ENCODE measurements at places on chromosomes 1 and 21.

- no peak for DNase-seq
Observed at GRCh38 chr1:76083189-76083588, 8.6 kb downstream of the ST6GALNAC3 start.

- DNase-seq: no peak
Observed at GRCh38 chr1:229372251-229372650, 29.4 kb upstream of the CCSAP start.

- no peak for DNase-seq
Observed at GRCh38 chr1:223503348-223503747, 110.1 kb downstream of the CCDC185 start.

DNA sequence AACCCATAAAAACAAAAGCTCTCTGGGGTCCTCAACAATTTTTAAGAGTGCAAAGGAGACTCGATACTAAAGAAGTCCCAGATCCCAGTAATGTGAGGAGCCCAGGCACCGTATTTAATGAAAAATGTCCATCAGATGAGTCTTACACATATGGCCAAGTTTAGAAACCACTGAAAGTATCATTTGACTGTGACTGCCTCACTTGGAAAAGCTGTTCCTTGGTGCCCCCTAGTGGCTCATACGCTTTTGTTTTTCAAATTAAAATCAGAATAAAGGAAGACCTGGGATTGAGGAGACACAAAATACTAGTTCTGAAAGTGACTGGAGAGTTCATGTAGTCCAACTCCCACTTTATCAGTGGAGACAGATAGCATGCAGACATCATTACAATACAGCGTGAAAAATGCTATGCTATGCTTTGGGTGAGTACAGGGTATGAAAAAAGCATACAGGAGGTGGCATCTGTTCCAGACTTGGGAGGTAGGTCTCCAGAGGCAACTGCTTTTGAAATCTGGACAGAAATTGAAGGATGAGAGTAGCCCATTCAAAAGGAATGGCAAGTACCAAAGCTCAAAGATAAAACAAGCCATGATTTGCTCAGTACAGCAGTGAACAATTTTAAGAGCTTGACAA is 33.8 kb downstream of the GDAP2 start:
- peak; percentile 8 for DNase-seq

DNA sequence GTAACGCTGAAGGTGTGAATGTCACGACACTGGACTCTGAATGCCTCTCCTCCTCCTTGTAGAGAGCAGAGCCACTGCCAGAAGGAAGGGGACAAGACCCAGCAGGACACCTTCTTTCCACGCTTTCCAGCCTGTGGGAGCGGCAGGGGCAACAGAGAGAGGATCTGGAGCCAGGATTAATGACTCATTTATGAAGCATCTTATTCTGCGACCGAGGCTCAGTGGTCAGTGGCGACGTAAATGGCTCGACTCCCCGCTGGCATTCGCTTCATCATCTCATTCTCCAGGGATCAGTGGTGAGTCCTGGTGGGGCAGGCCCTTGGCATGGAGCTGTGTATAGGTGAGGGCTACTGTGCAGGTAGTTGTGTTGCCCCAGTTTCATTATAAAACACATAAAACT is 4.6 kb downstream of the SLC37A1 start:
- no peak for DNase-seq

DNA sequence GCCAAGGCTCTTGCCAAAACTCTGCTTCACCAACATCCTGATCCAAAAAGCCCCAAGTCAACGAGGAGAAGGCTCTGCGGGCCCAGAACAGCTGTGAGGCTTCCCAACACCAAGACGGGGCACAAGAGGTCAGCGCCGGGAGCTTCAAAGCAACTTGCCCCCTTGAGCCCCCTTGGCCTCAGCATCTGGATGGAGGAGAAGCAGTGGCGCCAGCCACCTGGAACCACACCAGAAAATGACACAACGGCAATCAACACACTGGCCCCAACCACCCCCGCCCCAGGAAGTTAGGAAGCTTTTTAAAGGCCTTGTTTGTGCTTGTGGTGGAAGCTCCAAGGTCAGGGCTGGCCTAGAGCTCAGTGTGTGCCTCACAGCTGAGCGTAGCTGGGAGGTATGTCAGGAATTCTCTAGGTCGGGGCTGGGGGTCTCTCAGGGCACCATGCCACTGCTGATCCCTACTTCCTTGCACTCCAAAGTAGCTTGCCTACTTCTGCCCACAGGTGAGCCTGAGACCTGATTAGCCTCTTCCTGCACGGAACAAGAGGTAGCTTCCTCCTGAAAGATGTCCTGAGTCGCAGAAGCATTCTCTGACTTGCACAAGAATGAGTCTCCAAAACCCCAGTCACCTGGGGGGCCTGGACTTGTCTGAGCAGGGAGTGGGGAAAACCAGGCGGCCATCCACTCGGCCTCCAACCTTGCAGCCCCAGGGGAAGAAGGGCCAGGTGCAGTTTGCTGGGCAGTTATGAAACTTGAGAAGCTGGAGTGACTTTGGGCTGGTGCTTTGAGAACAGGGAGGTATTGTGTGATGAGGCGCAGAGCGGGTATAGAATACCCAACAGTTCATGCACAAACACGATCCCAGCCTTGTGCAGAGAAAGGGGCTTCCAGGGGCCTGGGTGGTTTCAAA is 9.7 kb upstream of the SRP9 start:
- no peak for DNase-seq

- no peak for DNase-seq
Observed at GRCh38 chr1:220497220-220497947, 30.6 kb upstream of the MARK1 start.

- peak; percentile 82 for DNase-seq
Observed at GRCh38 chr21:43810505-43811261, 21.3 kb downstream of the RRP1 start.

DNA sequence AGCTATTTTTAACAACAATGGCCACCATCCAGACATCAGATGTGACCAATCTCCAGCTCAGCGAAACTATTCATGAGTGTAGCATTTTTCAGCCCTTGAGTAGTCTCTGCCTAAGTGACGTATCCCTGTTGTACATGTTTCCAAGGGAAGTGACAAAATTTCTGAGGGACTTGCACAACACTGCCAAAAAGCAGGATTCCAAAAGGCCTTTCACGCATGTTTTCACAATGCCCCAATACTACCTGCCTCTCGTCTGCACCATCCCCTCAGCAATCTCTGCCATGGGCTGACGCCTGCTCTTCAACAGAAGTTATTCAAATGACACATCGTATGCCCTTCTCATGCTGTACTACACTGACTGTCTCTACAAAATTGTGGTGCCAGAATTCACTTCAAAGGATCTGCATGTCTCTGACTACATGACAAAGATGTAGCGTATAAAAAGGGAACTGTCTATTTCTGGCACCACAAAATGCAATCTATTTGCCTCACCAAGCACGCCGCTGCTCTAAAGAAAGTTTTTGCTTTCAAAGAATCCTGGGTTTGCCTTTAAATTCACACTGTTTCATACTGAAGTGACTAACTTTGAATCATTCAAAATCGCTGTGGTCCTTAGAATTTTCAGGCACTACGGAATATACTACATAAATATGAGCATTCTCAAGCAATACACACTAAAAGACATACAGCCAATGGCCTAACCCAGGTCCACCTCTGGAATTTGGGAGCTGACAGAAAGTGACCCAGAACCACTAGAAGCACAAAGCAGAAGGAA is 32.9 kb downstream of the JAK1 start:
- DNase-seq: no peak

DNA sequence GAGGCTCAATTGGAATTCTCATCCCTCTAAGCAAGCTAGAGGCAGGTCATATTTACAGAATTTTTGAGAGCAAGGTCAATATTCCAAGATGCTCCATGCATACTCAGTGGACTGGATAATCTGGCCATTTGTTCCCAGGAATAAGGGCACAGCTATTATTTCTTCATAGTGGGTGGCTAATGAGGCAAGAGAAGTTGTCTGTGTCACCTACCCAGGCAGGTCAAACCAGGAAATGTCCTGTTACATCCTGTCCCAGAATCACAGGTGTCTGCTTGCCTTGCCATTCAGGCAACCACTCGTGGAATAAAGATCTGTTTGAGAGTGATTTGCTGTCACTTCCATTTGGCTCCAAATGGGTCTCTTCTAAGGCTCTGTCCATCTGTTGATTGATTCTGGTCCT is 85.2 kb upstream of the ZP4 start:
- no peak for DNase-seq

DNA sequence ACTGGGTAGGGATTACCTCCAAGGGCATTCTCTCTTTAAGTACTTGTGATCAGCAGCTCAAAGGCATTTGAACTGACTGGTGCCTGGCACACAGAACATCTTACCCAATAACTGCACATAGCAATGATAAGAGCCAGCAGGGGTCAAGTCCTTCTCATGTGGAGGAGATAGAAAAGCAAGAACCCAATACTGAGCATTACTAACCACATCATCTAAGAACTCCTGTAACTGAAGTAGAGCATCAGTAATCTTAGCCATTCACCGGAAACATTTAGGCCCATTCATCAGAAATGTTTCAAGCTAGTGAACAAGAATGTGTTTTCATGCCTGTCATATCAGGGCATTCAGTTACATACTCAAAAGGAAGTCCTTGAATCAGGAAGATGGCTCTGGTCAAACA is 33.6 kb upstream of the THEM4 start:
- no peak for DNase-seq

DNA sequence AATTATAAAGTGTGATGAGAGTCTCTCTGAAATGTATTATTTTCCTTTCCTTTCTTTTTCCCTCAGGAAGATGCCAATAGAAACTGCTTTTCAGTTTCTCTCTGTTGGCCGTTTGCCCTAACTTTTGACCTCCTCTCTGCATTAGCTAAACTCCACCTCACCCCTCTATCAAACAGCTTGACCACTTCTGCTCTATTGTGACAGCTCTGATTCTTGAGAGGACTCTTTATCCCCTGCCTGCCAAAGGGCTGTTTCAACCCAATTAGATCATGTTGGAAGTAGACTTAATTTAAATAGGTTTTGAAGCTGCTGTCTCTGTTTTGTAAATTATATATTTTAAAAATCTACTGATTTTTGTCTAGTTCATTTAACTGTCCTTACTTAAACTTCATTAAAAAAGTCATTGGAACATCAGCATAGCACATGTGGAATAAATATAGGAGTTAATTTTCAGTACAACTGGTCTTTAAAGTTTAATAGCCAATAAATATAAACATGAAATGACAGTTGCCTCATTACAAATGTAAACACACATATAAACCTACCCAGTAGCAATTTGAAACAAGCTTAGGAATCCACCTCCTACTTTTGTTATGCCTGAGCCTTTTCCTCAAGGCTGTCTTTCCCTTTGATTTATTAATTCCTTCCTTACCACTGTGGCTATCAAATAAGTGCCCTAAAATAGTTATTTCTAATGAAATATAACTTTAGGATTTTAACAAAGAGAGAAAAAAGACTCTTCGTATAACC is 152.0 kb downstream of the CHRM3 start:
- DNase-seq: no peak

DNA sequence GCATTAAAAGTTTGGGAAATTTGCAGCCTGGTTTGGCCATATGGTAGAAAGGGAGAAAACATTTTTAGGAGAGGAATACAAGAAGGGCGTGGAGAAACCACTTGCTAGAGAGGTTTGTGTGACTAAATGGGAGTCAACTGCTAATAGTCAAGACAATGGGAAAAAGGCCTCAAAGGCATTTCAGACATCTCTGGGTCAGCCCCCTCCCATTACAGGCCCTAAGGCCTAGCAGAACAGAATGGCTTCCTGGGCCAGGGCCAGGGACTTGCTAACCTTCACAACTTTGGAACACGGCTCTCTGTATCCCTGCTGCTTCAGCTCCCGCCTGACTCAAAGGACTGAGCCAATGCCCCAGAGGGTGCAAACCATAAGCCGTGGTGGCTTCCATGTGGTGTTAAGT is 752.3 kb upstream of the ADAMTS5 start:
- DNase-seq: no peak

GRCh38 chr1:57675776-57676175 is 251.9 kb upstream of the DAB1 start:
- no peak for DNase-seq
